Ureter (tissue), 1 donor: ENCODE measurements at places on chromosomes 4 and X. TPM values are rescaled to one million over a fixed set of nuclear protein-coding genes. Genes with fewer than 3 reads are reported as not detected.

AKAP4 gene
- total RNA-seq = not detected

SGCB gene
- total RNA-seq = 29.4 TPM

PAGE5 gene
- not detected for total RNA-seq

TACC3 gene
- 8.3 TPM for total RNA-seq

APEX2 gene
- 18.7 TPM for total RNA-seq

HSFX2 gene
- total RNA-seq = not detected

MGARP gene
- total RNA-seq = 0.75 TPM

DNA sequence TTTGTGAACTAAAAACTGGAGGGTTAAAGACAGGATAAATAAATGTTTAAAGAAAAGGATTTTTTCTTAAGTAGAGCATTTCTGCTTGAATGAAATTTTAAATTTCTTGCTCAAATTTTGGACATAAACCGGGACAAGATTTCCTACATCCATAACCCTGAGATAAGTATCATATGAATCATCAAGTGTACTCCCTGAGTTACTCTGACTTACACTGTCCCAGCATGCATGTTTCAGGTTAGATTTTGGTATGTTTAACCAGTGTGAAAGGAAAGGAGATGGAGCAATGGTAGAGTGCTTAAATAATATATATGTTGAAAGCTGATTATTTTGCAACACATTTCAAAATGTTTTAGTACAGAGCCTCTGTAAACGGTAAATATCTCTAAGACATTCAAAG is 175.2 kb downstream of the ADGRL3 start:
- DNase-seq = no peak

DNA sequence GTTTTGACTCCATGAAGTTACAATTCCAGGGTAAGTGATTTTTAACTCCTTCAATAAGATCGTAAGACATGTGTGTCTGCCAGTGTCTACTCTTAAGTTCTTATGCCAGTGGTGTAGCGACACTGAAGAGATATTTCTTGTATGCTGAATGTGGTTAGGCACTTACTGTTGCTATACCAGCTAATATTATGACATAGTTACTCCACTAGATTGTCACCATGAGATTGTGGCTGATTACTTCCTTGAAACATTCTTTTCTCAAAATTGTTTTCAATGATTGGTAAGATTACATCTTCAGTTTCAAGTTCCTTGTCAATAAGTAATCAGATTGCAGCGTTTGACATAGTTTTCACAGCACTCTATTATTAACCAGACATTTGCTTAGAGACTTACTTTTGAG is 60.6 kb upstream of the PAGE5 start:
- no peak for DNase-seq

GRCh38 chrX:30949554-30949953 is 60.5 kb upstream of the TAB3 start:
- no peak for DNase-seq

GRCh38 chrX:83759872-83760271 is 101.1 kb upstream of the CYLC1 start:
- no peak for DNase-seq

DNA sequence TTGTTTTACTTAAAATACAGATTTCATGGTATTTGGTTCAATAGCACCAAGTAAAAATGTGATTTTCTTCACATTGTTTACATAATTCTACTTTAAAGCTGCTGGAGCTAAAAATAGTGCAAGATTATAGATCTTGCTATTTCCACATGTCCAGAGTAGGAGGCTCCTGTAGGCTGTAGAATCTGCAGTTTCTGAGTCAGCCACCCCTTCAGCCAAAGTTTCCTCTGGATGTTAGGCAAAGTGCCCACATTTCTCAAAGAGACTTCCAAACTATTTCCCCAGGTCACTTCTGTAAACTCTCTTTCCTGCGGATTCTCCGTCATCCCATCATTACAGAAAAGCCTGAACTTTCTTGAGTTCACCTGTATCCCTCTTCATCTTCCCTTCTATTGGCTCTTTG is 342.5 kb upstream of the FSTL5 start:
- DNase-seq = no peak

DNA sequence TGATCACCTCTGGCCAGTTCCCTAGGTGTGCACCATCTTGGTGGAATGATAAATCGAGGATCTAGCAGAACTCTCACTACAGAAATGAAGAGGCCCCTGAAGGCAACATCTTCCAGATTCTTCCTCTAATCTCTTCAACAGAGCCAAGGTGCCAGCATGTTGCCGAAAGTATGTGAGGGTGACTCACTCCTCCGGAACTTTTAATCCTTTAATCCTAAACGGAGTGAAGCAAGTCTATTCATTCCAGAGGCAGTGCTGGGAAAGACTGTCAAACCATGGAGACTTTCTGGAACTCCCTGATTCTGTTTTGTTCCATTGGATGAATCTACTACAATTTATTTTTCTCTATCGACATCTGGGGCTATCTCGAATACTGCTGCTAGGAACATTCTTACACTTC is 68.7 kb downstream of the SUPT20HL2 start:
- no peak for DNase-seq

DNA sequence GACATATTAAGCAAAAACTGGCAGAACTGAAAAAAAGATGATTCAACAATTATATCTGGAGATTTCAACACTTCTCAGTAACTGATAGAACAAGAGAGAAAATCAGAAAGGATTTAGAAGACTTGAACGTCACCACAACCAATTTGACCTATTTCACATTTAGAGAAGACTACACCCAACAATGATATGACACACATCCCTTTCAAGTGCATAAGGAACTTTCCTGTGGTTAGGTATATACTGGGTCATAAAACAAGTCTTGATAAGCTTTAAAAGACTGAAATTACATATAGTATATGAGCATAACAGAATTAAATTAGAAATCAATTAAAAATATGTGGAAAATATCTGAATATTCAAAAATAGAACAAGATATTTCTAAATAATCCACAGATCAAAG is 201.2 kb upstream of the HAND2 start:
- DNase-seq = no peak

DNA sequence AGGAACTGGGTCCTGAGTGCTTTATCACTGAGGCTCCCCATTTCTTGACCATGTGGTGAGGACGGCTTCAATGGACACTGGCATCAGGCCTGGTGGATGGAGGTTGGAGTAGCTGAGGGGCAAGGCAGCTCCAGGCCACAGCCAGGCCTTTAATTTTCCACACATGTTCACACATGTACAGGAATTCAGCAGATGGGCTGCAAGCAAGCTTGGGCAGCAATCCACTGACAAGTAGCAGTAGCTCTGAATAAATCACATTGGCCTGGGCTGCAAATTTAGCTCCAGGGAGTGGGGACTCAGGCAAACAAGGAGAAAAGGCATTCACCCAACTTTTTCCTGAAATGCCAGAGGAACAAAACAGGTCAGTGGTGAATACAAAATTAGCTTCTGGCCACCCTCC is 107.8 kb upstream of the SCML1 start:
- no peak for DNase-seq

GRCh38 chrX:153969904-153970356 is 1.7 kb downstream of the HCFC1 start:
- no peak for DNase-seq

GRCh38 chr4:125283707-125284279 is 31.0 kb upstream of the FAT4 start:
- DNase-seq = no peak

GRCh38 chr4:147108409-147108808 is 162.7 kb upstream of the TTC29 start:
- no peak for DNase-seq

GRCh38 chr4:20044502-20044911 is 207.2 kb upstream of the SLIT2 start:
- no peak for DNase-seq

GRCh38 chr4:78616046-78616498 is 64.5 kb downstream of the ANXA3 start:
- DNase-seq = no peak

- no peak for DNase-seq
These were observed 115.8 kb upstream of the SHISA3 start for GRCh38 chr4:42281324-42282020.

- no peak for DNase-seq
These were observed 279.0 kb downstream of the ANKRD50 start for GRCh38 chr4:124433500-124433899.

DNA sequence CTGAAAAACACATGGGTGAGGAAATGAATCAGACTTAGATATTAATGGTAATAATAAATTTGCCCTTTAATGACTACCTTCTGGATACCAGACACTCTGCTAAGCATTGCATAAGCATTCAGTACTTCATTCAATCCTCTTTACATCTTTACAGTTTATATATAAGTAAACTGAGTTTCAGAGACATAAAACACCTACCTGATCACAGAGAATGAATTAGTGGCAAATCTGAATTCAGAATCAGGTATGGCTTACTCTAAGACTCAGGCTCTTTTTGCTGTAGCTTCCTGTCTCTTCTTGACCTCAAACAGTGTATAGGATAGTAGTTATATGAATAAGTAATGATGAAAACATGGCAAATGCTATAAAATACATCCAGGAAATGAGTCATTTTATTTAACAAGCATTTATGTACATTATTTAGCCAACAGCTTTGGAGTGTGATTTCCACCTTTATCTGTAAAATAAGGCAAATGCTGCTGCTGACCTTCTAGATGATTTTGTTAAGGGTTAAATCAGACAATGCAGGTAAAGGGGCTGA is 83.9 kb downstream of the VEGFC start:
- DNase-seq = no peak

DNA sequence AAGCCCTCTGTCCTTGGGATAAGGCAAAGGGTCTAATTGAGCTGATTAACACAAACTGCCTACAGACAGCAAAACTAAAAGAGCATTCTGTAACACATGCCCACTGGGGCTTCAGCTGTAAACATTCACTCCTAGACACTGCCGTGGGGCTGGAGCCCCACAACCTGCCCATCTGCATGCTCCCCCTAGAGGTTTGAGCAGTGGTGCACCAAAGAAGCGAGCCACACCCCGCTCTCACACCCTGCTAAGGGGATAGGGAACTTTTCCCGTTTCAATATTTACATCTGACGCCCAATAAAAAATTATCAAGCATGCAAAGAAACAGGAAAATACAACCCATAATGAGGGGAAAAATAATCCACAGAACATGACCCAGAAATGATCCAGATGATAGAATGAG is 46.9 kb upstream of the HSD17B10 start:
- DNase-seq = no peak
